ENCODE measurements at places on chromosomes 12 and 14.

- no peak for DNase-seq
These were observed 47.6 kb upstream of the RBM19 start for GRCh38 chr12:114013575-114014345.

GRCh38 chr12:132308853-132309595, 20.4 kb downstream of the GALNT9 start:
- DNase-seq = no peak

- no peak for DNase-seq
These were observed 11.1 kb downstream of the OLR1 start for GRCh38 chr12:10160617-10161385.

GRCh38 chr14:76012354-76012753, 26.8 kb downstream of the IFT43 start:
- DNase-seq = no peak

GRCh38 chr14:72643317-72643801, 250.5 kb downstream of the DPF3 start:
- no peak for DNase-seq

DNA sequence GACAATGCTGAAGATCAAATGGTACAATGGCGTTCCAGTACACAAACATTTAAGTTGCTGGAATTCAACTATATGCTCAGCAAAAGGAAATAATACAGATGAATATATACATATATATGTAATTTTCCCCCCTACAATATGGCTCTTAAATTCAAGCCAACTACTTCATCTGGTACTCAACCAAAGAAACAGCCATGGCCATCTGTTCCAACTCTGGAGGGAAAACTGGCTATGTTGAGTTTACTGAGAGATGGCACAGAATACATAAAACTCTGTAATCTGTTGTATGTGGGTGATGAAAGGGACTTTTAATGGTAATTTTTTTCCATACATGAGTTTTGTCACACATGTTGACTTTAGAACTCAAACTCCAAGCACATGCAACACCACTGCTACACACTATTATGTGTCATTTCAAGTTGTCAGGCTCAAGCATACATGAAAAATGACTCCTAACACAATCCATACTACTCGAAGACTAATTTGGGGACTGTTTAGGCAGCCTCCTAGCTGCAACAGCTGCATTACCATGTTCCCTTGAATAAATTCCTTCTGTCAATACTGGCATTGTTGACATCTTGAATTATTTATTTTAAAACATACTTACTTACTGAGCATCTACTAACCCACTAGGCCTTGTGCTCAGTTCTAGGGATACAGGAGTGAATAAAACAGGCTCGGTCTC, 38.2 kb upstream of the MAP3K9 start:
- DNase-seq = no peak

GRCh38 chr12:65825507-65826352, 1.4 kb downstream of the HMGA2 start:
- DNase-seq = no peak

GRCh38 chr14:67973436-67973835, 153.9 kb downstream of the RAD51B start:
- DNase-seq = no peak

DNA sequence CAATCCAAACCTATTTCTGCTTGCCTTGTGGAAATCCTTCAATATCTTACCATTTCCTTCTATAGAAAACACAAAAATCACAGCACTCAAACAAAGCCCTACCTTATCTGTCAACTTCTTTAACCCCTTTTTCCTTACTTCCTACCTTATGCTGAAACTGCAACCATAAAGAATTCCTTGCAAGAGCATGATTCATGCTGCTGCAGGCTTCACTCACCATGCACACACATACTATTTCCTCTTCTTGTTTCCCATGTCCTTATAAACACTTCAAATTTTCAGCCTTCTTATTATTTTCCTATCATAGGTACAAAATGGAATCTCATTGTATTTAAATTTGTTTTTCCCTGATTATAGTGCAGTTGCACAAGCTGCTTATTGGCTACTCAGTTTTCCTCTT, 23.3 kb downstream of the LMNTD1 start:
- no peak for DNase-seq

GRCh38 chr12:66189889-66190288, 875 bp downstream of the IRAK3 start:
- no peak for DNase-seq

DNA sequence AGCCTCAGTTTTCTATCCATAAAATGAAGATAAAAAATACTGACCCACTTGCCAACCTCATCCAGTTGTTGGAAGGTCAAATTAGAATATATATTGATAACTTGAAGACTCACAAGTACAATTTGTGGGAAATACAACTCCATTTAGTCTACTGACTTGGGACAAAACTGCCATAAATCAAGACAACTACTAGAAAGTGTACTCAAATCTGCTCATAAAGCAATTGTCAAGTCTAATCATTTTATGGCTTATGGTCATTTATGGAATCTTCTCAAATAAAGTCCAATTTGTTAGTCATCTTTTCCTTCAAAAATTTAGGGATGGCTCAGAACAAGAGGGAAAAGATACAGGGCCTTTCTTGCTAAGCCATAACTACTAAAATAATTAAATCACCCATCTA, 7.0 kb downstream of the BTG1 start:
- no peak for DNase-seq

DNA sequence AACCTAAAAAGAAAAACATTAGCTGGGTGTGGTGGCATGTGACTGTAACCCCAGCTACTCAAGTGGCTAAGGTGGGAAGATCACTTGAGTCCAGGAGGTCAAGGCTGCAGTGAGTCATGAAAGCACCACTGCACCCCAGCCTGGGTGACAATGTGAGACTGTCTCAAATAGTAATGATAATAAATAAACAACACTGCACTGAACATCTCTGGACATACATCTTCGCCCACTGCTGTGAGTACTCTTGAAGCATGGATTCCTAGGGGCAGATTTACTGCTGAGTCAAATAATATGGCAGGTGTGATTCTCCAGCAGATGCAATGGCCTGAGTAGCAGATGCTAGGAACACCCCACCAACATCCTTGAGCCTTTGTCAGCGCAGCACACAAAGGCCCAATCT, 23.6 kb downstream of the ABCB9 start:
- no peak for DNase-seq

GRCh38 chr14:33704481-33704880, 246.4 kb downstream of the EGLN3 start:
- no peak for DNase-seq

DNA sequence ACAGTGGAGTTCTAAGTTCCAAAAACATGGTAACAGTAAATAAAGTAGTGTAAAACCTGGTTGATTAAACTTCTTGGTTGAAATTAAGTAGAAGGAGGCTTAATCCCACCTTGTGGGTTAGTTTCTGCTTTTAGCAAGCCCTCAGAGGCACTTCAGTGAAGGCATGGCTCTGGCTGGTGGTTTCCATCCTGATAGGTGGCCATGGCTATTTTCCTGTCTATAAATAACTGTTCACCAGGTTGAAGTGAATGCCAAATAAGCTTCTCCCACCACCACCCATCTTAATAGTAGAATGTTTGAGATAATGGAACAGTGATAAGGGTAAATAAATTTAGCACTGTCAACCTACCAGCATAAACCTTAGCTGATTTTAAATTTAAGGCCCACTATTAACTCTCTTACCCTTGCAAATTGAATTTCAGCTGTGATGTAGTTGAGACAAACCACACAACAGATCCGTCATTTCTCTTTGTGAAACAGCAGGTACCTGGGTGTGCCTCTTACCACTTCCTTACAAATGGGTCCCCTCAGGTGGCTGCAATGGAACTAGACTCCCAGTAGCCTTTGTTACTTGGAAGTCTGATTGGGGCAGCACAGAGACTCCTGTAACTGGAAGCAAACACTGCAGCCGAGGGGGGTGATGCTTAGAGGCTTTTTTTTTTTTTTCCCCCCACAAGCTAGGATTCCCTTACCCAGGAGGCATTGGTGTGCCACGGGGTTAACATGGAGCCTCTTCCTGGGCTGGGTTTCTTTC, 41.4 kb downstream of the DAAM1 start:
- DNase-seq = no peak

DNA sequence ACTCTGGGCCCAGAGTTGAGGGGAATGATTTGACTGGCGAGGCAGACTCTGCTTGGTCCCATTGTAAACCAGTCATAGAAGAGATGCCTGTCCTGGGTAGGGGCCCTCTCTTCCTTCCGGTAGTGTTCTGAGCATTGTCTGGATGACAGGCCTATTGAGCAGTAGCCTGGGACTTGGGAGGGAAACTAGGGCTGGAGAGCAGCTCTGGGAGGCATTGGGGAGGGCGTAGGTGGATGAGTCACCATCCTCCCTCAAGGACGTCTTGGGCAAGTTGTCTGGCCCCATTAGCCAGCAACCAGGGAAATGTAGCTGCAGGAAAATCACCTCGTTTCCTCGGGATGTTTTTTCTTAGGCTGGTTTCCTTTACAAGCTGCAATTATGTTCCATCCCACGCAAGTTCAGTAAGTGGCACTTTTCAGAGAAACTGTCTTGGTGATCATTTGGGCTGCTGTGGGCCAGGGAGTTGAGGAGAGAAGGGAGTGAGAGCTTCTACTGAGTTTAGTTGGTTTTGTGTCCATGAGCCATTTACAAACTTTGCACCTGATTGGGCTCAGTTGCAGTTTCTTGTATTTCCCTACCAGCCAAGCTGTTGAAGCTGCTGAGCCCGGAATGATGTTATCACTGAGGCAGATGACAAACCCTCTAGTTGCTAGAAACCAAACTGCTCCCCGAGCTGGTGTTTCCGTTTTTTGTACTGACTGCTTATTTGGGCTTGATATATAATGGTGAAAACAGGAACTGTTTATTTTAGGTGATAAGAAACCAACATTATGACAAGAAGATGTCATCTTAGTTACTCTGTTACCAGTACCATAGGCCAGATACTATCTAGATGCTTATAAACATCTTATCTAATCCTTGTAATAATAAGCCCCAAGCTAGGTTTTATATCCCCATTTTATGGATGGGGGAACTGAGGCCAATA, 147.6 kb downstream of the CHST11 start:
- DNase-seq = peak; percentile 70

GRCh38 chr14:89507521-89507920, 90.5 kb upstream of the FOXN3 start:
- no peak for DNase-seq

GRCh38 chr12:46778415-46778814, 47.4 kb downstream of the SLC38A4 start:
- no peak for DNase-seq

- DNase-seq = no peak
These were observed 2.8 kb downstream of the GNS start for GRCh38 chr12:64756376-64756775.

DNA sequence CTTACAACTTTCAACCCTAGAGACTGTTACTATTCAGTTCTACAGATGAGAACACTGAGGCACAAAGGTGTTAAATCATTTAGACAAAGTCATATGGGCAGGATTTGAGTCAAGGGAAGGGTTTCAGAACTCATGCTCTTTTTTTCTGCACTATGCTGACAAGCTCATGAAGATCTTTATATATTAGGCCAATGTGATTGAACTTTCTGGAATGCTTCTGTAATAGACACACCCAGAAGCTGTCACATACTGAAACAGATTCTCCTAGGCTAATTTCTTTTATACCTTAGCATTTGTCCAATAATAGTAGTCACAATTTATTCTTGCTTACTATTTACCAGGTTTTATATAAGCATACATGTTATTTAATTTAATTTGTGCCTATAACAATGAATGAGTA, 164.0 kb downstream of the ALG10B start:
- no peak for DNase-seq

DNA sequence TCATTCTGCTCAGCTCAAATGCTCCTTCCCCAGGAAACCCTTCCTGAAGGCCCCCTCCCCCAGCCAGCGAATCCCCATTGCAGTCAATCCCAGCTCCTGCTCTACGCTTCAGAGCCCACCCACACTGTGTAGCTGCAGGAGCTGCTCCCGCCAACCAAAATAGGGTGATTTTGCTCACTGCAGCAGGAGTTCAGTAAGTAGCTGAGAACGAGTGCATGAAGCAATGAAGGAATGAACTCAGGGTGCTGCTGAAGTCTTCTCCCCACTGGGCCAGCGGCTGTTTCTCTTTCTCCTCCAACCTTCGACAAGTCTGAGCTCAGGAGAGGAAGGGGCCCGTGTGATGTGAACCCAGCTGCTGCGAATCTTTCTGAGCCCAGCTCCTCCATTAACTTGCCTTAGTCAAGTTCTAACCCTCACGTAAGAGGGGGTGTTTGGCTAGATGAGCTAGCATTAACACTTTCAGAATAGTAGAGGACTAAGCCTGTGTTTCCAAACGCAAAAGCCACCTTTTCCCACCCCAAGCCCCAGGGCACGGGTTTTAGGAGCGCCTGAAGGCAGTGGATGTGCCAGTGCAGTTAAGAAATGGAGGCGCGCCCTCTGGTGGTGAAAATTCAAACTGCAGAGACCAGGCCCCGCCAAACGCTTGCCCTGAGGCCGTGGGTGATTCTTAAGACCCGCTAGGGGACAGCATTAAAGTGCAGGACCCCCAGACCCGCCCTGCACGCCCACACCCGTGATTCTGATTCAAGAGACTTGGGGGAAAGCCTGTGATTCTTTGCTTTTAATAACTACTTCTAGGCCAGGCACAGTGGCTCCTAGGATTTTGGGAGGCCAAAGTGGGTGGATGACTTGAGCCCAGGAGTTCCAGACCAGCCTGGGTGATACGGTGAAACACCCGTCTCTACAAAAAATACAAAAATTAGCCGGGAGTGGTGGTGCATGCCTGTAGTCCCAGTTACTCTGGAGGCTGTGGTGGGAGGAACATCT, 11.9 kb upstream of the SERPINA4 start:
- DNase-seq = no peak

DNA sequence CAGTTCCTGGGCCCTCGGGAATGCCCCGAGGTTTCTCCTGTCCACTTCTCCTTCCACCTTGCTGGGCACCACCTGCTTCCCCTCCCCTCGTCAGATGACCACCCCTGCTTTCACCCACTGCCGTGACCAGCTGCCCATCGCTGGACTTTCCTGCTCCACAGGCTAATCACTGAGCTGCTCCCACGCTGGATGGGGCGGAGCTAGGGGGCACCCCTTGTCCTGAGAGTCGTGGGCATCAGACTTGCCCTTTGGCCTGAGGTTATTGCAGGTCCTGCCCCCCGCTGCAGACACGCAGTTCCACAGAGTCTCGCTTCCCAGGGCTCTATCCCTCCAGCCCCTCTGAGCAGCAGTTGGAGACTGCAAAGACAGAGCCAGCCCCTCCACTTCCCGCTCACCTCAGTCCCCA, 427 bp downstream of the SLC6A12 start:
- DNase-seq = no peak

- DNase-seq = no peak
These were observed 34.6 kb downstream of the PHLDA1 start for GRCh38 chr12:75996861-75997447.

DNA sequence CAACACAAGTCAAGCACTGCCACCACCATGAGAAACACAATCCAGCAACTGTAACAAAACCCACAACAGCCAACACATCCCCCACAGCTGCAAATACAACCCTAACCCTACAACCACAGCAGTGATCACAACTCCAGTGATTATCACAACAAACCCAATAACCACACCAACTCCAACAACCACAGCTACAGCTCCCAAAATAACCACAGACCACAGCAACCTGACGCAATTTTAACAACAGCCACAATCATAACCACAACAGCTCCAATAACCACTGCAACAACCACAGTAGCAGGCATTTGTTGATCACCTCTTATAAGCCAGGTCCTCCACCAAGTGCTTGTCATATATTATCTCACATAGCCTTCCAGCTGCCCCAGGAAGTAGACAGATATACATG, 42.2 kb upstream of the FAM181A start:
- DNase-seq = no peak
